Glomerular endothelial cell (primary cell): ENCODE measurements at places on chromosomes 4 and X.

- no peak for DNase-seq
These were observed 58.7 kb upstream of the KDR start for GRCh38 chr4:55183926-55184599.

DNA sequence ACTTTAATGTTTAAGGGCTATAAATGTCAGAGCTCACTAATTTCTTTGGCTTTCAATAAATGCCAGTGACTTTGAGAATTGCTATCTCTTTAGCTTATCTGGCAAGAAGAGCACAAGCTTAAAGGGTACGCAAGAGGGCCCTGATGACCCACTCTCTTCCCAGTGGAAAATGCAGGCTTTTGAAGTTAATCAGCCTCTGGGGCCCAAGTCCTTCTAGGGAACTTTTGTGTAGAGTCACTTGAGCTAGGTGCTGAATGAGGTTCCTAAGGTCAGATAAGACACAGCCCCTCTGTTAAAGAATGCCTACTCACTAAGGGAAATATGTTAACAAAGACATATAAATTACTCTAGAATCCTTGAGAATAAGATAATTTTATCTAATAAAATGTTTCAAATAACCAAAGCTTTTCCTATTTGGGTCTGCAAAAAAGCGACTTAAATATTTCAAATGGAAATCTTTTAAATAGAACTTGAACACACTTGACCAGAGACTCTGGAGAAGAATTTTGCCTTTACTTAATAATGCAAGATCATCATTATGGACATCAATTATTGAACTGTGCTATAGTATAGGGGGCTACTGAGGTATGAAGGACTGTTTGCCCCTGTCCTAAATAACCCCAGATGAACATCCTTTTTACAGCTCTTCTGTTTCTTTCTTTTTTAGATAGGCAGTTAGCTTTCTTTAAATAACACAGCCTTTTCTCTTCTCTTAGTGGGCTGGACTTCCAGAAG, 430.1 kb downstream of the GBA3 start:
- no peak for DNase-seq

DNA sequence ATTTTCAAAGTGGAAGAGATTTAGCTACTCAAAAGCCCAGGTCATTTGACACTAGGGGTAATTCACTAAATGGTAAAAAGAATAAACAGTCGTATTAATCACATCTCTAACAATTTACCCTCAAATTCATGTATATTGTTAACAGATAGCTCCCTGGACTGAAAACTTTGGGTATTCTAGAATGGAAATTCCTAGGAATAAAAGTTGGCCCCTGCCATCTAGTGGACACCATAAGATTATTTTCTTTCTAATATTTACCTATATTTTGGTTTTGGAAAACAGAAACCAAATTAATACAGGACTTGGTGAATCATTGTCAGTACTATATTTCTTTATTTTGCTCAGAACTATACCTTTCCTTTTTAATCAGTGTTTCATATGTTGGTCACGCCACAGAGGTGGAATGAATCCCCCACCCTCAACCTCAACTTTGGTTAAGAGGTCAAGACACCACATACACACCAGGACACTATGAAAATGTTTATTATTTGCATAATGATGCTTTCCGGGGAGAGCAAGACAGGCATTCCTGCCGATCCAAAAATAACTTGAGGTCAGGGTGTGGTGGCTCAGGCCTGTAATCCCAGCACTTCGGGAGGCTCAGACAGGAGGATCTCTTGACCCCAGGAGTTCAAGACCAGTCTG, 96.2 kb upstream of the APOOL start:
- no peak for DNase-seq

- no peak for DNase-seq
These were observed 1.6 kb upstream of the EFNB1 start for GRCh38 chrX:68827256-68827655.

DNA sequence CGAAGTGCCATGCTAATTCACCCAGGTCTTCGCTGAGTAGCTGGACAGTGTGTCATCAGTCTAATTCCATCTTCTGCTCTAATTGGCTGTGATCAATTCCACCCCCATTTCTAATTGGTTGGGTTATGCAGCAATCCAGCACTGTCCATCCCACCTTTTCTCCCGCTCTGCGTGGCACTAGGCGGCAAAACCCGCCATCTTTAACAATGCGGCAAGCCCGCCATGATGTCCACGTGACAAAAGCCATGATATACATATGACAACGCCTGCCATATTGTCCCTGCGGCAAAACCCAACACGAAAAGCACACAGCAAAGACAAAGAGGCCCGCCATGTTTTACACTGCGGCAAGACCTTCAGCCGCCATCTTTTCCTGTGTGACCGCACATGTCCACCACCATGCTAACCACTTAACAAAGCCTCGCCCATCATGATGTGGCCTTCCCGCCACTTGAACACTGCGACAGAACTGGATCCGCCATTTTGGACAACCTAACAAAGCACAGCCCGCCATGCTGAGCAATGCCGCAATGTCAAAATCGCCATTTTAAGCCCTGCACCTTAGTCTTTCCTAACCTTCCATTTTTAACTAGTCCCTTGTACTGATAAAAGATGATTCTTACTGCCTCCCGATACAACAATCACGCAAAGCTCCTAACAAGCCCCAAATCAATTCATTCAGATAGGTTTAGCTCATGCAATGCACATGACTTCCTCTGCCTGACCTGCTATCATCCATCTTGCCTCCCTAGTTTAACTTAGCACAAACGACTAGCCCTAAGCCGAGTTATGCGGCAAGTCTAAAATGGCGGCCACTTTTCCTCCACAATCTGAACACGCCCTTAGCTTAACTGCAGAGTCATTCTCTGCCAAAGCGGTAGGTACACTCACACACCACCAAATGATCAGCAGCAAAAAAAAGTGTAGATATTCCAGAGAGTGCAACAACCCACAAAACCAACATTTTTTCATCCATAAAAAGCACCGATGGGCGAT, 288.3 kb downstream of the CHIC1 start:
- DNase-seq, result peak; percentile 68

- no peak for DNase-seq
These were observed 317 bp upstream of the FRMPD4 start for GRCh38 chrX:12137951-12138360.

GRCh38 chr4:81905971-81906370, 434.3 kb upstream of the RASGEF1B start:
- no peak for DNase-seq

DNA sequence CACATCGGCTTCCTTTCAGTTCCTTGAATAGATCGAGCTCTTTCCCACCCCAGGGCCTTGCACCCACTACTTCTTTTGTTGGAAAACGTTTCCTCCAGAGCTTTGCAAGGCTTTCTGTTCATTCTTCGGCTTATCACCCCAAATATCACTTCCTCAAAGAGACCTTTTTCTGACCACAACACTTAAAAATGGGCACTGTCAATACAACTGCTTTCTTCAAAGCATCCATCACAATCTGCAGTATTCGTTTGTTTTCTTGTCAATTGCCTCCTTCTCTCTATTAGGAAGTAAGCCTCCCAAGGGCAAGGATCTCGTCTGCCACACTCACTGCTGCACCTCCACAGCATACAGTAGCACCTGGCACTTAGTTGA, 17.7 kb upstream of the CENPU start:
- no peak for DNase-seq

GRCh38 chrX:12469296-12469695, 321.9 kb upstream of the PRPS2 start:
- DNase-seq, result no peak

- no peak for DNase-seq
These were observed 13.8 kb upstream of the GPC3 start for GRCh38 chrX:133999031-133999705.

GRCh38 chrX:87896057-87896456, 378.5 kb downstream of the KLHL4 start:
- no peak for DNase-seq

- no peak for DNase-seq
These were observed 336.4 kb downstream of the ARHGAP10 start for GRCh38 chr4:148068065-148068911.

DNA sequence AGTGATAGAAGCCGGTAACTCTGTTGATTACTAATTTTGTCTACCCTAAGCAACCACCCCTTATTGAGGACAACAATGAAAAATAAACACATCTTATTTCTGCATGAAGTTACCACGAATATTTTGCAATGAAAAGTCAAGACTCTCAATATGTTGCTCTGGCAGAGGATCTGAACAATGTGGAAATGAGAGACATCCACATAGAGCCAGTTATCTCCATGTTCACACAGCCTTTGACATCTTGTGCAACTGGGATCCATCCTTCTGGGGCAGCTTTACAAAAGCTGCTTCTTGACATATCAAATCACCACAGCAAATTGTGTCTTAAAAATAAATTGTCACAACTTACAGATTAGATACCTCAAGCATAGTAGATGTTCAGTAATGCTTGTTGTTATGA, 10.2 kb downstream of the EDNRA start:
- DNase-seq, result no peak

DNA sequence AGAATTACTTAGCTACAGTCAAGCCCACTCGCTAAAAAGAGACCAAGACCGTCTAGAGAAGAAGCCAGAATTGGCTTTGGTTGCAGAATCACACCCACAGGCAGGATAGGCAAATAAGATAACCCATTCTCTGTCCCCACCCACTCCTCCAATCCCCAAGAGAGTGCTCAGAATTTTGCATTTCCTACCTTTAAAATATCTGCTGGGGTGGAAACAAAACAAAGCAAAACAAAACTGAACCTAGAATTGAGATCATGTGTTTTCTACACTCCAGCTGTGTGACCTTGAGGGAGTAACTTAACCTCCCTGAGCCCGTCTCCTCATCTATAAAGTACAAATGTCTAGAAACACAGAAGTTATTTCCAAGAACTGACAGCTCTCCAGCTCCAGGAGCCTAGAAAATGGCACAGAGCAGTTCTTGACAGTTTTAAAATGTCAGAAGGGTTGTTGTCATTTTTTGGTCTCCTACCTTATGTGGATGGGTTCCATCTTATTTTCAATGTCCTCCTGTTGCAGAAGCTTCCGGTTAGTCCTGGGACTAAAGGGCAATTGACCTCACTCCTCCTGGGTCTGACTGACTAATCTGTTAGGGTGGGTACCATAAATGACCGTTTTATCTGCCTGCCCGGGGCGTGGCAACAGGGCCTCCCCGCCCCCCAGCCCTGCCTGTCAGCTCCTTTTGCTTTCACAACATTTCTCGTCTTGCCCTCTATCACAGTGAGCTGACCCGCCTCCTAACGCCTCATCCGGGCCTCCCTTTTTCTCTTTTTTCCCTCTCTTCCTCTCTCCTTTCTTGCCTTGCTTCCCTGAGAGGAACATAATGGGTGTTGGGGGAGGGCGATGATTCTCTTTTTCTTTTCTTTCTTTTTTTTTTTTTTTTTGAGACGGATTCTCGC, 114.0 kb downstream of the RBM47 start:
- DNase-seq, result no peak

GRCh38 chr4:26135331-26135730, 185.5 kb upstream of the RBPJ start:
- DNase-seq, result no peak

- no peak for DNase-seq
These were observed 9.2 kb downstream of the RAI2 start for GRCh38 chrX:17851874-17852273.

- no peak for DNase-seq
These were observed at the start of gene PNMA3 for GRCh38 chrX:153055871-153056749. TSS of gene PNMA3 (plus strand) at chrX:153056470. CDS start at chrX:153057056, 586 bp downstream.

DNA sequence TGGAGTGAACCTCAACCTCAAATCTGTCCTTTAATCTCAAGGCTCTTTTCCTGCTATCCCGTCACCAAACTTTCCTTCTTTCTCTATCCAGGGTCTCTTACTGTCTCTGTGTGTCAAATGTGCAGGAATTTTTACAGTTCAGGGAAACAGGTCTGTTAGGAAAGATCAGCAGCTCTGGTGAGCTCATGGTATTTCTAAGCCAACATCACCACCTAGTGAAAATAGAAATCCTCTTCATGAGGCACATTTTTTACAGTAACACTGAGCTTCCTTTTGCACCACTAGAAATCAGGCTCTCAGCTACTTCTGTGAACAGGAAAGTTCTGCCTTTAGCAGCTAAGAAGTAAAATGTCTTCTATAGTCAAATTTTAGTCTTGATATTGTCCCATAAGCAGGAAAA, 39.6 kb downstream of the NUDT11 start:
- DNase-seq, result no peak

GRCh38 chr4:117784266-117784665, 250.0 kb upstream of the NDST3 start:
- no peak for DNase-seq

DNA sequence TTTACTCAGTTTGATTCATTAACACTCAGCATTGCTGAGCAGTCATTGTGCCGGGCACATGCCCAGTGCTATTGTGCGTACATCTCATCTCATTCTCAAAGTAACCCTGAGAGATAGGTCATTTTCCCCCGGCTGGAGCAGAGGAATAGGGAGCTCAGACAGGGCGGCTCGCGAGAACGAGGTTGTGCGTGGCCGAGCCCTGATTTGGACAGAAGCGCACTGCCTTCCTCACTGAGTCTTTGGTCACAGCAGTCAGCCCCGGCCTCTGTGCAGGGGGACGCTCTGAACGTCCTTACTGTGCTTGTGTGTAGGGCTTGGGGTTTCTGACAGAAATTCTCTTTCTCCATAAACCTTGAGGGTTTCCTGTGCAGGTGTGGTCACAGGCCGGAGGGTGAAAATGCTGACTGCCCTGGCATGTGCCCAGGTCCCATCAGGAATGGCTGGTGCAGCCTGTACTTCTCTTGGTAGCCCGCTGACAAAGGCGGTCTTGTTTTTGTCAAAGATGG, 39.5 kb downstream of the NOP14 start:
- no peak for DNase-seq
